ENCODE measurements at places on chromosomes 6 and 20.

DNA sequence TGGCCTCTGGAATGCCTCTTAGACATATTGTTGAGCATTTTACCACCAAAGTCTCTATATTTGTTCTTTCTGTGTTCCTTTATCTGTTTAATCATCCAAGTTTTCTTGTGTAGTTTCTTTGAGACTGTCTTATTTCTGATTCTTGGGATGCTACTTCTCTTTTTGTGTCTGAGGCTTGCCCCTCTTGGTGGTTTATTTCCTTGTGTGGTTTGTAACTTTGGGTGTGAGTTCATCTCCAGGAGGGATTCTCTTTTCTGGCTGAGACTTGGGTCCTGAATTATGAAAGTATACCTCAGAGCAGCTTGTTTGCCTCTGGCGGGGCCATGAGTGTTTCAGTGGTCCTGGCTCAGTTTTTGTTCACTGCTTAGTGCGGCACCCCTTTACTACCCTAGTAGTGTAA, 33.9 kb downstream of the PPARD start:
- no peak for DNase-seq

DNA sequence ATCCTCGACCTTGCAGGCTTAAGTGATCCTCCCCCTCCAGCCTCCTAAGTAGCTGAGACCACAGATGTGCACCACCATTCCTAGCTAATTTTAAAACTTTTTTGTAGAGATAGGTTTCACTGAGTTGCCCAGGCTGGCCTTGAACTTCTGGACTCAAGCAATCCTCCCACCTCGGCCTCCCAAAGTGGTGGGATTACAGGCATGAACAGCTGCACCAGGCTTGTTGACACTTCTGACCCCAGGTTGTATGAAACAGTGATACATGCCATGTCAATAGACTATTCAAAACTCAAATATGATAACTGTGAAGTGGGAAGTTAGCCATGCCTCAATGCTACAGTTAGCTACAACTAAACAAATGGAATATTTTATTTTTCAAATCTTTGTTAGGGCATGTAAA, 20.1 kb upstream of the SHLD1 start:
- DNase-seq, result no peak

- DNase-seq, result no peak
These were observed 72.1 kb downstream of the ZDHHC14 start for GRCh38 chr6:157453131-157453530.

DNA sequence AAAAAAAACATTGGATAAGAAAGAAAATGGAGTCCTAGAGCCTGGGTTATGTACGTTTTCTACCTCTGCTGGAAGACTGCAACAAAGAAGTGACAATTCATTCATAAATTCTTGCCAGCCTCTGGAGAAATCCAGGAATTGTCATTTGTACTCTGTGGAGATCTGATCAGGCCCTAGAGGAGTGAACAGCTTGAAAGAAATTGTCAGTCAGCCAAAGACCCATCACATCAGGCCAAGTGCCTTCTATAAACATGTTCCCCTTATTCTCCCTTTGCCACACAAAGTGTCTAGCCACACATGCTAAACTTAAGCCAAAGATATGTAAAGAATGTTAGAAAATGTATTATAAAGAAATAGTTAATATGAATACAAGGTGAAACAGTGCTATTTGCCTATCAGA, 152.4 kb downstream of the ADAT2 start:
- no peak for DNase-seq

GRCh38 chr6:347232-347631, 44.3 kb upstream of the IRF4 start:
- no peak for DNase-seq

DNA sequence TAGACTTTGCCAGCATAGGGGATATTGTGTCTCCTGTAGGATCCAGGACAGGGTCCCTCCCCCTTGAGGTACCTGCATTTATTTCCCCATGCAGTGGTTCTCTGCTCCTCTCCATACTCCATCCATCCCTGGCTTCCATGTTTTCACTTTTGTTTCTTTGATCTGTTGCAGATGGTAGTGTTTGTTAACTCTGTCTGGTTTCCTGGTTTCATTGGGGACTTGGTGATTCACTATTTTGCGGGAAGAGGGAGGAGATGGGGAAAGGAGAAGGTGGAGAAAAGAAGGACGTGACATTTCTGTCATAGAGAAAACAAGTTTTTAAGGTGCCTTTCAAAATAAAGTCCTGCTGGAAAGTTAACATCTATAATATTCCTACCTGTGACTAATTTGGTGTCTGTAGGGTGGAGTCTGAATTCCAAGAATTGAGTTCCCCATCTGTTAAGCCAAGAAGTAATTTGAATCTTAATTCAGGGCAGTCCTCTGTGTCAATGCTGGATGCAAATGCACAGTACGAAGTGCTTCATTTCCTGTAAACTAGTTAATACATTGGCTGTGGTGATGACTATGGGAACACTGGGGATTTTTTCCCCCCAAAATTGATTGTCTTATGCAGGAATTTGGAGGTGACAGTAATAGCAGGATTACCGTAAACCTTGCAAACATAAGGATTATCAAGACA, 6.9 kb upstream of the RNF144B start:
- DNase-seq, result no peak

GRCh38 chr6:41036601-41037000, 2.4 kb downstream of the UNC5CL start:
- no peak for DNase-seq

- no peak for DNase-seq
These were observed 216.7 kb upstream of the PCSK2 start for GRCh38 chr20:17010181-17010580.

- DNase-seq, result no peak
These were observed 60.5 kb upstream of the PRDM1 start for GRCh38 chr6:106025655-106026054.

- no peak for DNase-seq
These were observed 30.8 kb downstream of the FBXO30 start for GRCh38 chr6:145783796-145784195.

DNA sequence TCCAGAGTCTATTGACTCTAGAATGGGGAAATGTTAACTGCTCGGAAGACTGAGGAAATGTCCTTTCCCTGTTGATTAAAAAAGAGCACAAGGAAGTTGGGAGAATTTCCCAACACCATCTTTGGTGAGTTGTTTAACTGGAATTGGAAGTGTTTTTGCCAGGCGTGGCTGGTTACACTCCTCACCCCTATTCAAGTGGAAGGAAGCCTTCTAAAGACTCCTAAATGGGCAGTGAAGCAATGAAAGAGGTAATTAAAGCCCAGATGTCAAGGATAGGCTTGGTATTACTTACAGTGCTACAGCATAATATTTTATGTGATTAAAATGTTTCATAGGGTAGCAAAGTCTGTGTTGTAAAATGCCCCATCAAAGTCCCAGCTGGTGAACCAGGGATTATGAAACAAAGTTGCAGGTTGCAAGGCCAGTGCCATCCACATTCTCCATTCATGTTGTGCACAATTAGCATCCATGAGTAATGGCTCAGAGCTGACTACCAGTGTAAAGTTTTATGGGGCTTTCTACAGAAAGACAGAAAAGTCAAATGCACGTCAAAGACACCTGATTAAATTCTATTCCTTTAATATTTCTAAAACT, 52.6 kb downstream of the BTBD3 start:
- no peak for DNase-seq

GRCh38 chr20:63449796-63450730, 22.4 kb downstream of the KCNQ2 start:
- DNase-seq, result no peak

DNA sequence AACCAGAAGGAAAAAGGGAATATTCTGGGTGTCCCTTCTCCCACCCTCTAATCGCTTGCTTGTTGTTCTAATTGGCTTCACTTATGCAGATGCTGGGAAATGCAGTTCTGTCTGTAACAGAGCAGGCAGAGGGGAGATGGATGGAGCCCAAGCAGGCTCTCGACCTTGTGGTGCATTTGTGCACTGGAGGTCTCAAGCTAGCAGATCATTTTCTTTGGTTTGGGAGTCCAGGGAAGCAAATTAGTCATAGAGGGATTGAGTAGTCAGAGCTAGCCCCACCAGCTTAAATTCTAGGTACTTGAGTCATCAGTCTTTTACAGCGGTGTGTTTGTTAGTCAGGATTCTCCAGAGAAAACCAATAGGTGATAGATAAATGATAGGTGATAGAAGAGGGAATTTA, 234.7 kb upstream of the ECI2 start:
- DNase-seq, result no peak

GRCh38 chr20:10805764-10806163, 132.0 kb upstream of the JAG1 start:
- no peak for DNase-seq

GRCh38 chr6:137901454-137901853, 34.4 kb downstream of the TNFAIP3 start:
- DNase-seq, result no peak

- DNase-seq, result no peak
These were observed 66.4 kb upstream of the STMND1 start for GRCh38 chr6:17035257-17036064.

DNA sequence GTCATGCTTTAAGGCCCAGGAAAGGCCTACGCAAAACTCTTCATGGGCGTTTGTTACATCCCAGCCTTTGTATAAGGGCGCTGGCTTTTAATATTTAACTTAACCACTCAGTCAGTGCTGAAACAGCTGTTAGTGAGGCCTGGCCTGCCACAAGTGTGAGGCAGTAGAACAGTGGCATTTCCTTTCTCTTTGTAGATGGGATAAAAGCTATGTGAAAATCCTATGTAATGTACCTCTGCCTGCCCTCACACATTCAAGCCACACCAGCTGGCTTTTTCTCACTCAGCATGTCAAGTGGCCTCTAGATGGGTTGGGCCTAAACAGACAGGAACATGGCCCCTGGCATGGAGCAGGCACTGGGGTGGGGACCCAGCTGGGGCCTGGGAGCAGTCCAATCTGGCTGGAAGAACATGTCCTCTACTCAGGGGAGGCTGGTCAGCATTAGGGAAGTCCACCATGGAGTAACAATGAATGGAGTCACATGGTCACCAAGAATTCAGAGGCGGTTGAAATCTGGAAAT, 20.7 kb downstream of the CGA start:
- DNase-seq, result no peak

DNA sequence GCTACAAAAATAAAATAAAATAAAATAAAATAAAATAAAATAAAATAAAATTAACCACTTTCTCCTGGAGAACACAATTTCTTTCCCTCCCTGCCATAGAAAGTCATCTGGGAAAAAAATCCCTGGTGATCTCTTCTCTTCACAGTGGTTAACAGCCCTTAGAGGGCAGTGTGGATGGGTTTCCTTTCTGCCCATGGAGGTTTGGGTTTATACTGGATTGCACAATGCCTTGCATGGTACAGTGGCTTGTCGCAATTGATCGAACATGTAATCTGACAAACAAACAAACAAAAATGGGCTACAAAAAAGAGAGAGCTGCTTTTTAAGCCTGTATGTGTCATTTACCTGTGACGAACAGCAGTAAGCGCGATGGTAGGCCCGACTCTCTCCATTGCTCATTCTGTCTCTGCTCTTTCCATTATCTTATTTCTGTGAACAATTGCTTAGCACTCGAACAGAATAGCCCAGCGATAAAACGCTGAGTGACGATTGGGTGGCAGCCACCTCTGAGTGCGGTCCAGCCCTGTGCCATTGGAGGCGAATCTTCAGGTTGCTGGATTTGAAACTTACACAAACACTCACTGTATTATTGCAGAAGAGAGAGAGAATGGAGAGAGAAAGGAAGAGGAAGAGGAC, 166.1 kb downstream of the CD83 start:
- DNase-seq, result no peak

GRCh38 chr6:121884620-121885019, 449.2 kb downstream of the GJA1 start:
- no peak for DNase-seq

DNA sequence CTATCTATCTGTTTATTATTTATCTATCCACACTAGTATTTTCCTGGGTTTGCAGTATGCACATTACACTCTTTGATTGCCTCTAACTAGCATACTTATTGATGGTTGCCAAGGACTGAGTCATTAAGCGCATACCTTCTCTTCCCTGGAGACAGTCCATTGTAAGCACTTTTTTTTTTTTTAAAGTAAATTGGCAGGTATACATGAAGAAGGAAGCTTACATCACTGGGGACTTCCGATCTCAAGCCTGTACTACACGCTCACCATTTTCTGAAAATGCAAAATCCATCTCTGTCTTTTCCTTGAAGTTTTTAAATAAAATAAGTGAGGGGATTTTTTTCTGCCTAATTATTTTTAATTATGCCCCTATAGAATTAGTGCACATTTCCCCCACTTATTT, 63.5 kb downstream of the HMGN3 start:
- DNase-seq, result no peak

GRCh38 chr6:133277900-133278545, 36.9 kb downstream of the EYA4 start:
- no peak for DNase-seq

GRCh38 chr20:34337544-34337943, 25.5 kb upstream of the ITCH start:
- DNase-seq, result no peak

- no peak for DNase-seq
These were observed 979.8 kb upstream of the GJE1 start for GRCh38 chr6:141152951-141153350.

DNA sequence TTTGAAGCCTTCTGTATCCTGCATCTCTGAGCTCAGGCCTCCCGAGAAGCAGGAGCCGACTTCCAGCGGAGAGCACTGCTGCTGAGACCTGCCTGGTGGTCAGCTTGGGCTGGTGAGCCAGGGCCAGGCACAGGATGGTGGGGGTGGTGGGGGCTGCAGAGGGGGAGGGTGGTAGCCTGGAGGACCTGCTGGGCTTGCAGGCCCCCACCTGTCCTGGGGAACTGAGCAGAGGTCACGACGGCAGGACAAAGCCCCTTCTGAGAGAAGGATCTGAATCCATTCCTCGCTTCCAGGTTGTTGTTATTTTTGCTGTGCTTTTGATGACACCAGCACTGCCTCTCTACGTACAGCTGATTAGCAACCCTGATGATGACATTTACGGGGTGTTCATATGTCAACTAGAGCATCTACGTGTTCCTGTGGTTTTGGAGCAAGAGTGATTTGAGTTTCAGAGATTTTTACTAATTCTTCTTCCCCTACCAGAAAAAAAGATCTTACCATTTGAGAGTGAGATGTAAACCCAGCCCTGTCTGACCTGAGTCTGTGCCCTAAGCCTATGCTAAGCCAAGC, 35.7 kb upstream of the CD93 start:
- no peak for DNase-seq

DNA sequence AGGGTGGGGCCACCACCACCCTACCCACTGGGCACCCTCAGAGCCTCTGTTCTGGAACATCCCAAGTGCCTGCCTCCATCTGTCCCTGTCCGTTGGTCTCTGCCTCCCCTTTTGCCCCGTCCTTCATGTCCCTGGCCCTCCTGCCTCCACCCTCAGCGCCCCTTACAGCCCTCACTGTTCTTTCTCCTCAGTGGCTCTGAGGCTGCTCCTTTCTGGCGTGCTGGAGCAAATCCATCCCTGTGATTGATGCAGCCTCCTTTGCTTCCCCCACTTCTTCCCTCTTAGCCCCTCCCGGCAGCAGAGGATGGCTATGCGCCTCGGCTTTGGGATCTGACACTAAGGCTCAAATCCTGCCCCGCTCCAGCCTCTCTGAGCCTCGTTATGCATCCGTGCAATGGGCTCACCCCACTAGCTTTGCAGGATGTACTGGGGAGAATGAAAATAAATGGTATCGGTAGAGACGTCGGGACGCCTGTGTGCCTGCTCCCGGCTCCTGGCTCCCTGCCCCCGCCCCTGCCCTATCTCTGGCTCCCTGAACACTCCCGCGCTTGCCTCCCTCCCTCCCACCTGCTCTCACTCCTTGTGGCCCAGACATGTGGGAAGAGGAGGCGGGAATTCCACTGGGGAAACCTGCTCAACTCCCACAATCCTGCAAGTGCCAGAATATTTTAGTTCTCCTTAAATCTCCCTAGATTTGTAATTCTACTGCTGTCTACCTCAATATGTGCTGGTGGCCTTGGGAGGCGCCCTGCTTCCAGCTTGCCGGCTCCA, 13.1 kb downstream of the VSTM2L start:
- DNase-seq, result no peak

All from frontal cortex (tissue), 4 donors.